Stomach (tissue), 19 donors: ENCODE measurements at places on chromosomes 4 and X. TPM values are rescaled to one million over a fixed set of nuclear protein-coding genes. Genes with fewer than 3 reads are reported as not detected.

GRCh38 chr4:107747748-107748486 is 27.9 kb upstream of the PAPSS1 start:
- peak; percentile 46 for DNase-seq

- no peak for DNase-seq
Observed at GRCh38 chrX:107677501-107677901, 49.2 kb downstream of the PRPS1 start.

DNA sequence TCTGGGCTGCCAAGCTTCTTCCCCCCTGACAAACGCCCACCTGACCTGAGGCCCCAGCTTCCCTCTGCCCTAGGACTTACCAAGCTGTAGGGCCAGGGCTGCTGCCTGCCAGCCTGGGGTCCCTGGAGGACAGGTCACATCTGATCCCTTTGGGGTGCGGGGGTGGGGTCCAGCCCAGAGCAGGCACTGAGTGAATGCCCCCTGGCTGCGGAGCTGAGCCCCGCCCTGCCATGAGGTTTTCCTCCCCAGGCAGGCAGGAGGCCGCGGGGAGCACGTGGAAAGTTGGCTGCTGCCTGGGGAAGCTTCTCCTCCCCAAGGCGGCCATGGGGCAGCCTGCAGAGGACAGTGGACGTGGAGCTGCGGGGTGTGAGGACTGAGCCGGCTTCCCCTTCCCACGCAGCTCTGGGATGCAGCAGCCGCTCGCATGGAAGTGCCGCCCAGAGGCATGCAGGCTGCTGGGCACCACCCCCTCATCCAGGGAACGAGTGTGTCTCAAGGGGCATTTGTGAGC is 37.0 kb downstream of the HTRA3 start:
- no peak for DNase-seq

CCDC110 gene
- total RNA-seq, result 5.4 TPM

GLRB gene
- total RNA-seq, result not detected

DNA sequence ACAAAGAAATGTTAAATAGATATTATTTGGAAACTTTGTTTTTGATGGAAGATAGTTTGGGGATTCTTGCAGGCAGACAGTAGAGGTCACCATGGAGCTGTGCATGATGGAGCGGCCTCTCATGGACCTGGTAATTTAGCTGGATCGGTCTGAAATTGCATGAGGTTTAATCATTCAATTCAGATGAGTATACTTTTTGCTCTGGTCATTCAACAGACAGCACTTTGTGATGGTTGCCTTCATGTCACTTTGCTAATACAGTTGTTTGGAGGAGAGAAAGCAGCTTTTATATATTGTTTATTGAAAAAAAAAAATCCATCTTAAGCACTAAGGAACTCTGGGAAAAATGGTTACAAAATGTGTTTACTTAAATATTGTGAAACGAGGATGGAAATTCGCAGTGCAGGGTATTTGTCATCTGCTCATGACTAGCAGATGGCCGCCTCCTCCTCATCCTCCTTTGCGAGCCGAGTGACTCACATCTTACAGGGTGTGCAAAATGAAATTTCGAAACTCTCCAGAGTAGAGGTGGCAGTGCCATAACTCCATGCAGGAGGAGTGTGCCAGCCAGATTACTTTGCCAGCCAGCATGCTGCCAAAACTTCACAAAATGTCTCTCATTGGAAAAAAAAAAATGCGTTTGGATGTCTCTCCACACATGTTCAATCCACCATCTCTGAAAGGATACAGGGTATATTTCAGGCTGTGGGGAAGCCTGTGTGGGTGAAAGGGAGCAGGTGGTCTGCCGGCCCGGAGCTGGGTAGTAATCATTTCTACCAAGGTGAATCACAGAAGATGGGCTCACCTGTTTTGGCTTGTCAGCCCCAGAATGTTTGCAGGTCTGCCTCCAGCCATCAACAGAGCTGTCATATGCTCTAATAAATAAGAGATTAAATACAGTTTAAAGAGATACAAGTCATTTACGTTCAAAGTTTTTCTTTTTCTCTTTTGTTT is 314.9 kb upstream of the DIPK2B start:
- DNase-seq, result peak; percentile 74

DDX60 gene
- 2.3 TPM for total RNA-seq

MID1 gene
- total RNA-seq, result 25.1 TPM

- DNase-seq, result no peak
Observed at GRCh38 chr4:157300701-157301100, 80.2 kb downstream of the GRIA2 start.

LNX1 gene
- 11.6 TPM for total RNA-seq

RAB9B gene
- 1.2 TPM for total RNA-seq

GYG2 gene
- 5.3 TPM for total RNA-seq

PPEF2 gene
- total RNA-seq, result not detected

- peak; percentile 81 for DNase-seq
Observed at GRCh38 chr4:106369456-106370060, 980 bp upstream of the GIMD1 start.

PHOX2B gene
- total RNA-seq, result not detected

- DNase-seq, result no peak
Observed at GRCh38 chrX:153854702-153855101, 24.4 kb upstream of the PDZD4 start.

DNA sequence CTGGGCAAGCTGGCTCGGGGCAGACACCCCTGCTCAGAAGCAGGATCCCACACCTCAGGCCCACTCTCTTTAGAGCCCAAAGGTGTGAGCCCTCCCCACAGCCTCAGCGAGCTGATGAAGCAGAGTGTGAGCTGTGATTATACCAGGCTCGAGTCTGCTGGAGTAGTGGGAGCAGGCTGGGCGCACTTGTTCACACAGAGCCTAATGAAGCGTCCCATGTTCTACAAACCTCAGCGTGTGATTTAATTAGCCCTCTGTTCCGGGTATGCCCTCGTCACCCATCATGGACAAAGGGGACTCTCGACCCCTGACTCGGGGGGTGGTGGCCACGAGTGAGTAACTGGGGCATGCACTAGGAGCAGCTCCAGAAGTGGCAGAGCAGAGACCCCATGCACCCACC is 62.3 kb downstream of the PPP2R2C start:
- no peak for DNase-seq

DNA sequence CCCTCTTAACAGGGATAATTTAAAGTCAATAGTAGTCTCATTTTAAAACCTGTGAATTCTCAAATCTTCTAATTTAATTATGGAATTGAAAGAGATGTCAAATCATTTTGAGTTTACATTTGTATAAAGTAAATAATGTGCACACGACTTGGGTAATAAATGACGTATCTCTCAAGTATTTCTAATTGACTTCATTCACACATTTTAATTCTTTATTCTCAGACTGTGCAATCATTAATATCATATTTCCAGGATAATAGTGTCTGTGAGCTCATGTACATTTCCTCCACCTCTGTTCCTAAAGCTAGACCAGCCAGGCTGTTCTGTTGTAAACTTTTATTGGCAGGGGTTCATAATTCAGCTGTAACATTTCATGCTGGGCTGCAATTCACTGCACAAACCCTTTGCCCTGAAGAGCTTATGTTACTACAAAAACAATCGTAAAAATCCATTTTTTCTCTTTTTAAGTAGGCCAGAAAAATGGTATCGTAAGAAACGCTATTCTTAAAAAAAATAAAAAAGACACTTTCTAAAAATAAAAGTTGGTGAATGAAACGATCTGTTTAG is 1103.1 kb upstream of the TENM3 start:
- no peak for DNase-seq

GRCh38 chrX:4831574-4831973 is 1118.1 kb upstream of the PRKX start:
- no peak for DNase-seq

DNA sequence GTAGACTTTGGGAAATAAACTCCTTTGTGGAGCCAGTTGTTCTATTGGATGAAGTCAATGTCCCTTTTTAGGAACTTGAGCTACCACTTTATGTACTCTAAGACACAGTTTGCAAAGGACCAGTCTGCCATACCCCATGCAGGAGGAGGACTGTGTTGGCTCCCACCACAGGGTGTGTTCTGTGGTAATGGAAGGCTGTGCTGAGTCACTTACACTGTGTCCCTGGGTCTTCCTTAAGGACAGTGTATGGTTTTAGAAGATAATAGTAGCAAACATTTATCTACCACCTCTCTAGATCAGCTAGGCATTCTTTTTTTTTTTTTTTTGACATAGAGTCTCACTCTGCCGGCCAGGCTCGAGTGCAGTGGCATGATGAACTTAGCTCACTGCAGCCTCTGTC is 184.0 kb upstream of the PGRMC2 start:
- DNase-seq, result no peak

DNA sequence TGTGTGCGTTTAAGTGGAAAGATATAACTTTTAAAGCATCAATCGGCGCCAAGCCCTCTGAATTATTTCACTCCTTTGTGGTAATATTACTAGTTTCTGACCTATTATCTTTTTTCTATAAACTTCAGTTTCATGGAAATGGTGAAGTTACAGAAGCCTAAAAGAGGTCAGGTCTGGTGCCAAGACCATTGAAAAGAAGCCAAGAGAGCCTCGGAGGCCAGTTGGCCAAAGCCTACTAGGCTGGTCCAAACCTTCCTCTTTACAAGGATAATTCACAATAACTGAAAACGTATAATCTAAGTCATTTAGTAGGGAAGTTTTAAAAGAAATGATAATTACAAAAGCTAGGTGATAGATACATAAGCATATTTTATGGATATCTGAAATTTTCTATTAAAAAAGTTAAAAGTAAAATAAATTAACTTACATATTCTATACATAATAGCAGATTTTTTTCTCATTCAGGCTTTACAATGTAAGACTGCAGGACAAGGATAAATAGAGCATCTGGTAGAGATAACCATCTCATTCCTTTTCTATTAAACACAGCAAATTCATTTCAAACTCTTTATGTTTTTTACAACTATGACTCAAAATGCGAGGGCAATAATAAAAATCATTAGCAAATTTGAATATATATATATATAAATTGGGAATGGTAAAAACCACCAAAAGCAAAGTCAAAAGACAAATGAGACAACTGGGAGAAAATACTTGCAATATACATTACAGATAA is 49.2 kb downstream of the WDFY3 start:
- DNase-seq, result no peak

GRCh38 chr4:159443975-159444374 is 341.1 kb downstream of the RAPGEF2 start:
- DNase-seq, result no peak
